ENCODE measurements at places on chromosomes 5 and 9.

GRCh38 chr9:95494022-95494415 lies 22.8 kb downstream of the PTCH1 start:
- no peak for DNase-seq

- DNase-seq, result no peak
Measured at GRCh38 chr9:135242049-135242396, 154.6 kb downstream of the OLFM1 start.

GRCh38 chr9:93467062-93467416 lies 13.7 kb upstream of the FAM120AOS start:
- DNase-seq, result no peak

DNA sequence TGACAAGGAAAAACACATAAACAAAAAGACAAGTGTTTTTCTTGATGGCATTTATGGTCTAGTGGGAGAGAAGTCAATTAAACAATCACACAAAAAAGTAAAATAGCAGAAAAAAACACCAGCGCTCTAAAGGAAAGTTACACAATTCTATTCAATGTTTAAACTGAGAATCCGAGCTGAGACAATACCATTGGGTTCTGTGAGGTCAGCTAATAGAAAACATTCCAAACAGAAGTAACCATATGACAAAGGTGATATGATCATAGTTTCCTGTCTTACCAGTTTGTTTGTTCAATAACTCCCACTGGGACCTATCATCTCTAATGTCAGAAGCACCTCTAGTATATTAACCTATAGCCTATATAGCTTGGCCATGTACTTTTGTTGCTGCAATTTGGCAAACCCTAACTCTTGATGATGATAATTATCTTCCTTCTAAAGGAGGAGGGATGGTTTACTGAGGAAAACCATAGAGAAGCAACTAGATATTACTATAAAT lies 1030.0 kb downstream of the CDH12 start:
- no peak for DNase-seq

DNA sequence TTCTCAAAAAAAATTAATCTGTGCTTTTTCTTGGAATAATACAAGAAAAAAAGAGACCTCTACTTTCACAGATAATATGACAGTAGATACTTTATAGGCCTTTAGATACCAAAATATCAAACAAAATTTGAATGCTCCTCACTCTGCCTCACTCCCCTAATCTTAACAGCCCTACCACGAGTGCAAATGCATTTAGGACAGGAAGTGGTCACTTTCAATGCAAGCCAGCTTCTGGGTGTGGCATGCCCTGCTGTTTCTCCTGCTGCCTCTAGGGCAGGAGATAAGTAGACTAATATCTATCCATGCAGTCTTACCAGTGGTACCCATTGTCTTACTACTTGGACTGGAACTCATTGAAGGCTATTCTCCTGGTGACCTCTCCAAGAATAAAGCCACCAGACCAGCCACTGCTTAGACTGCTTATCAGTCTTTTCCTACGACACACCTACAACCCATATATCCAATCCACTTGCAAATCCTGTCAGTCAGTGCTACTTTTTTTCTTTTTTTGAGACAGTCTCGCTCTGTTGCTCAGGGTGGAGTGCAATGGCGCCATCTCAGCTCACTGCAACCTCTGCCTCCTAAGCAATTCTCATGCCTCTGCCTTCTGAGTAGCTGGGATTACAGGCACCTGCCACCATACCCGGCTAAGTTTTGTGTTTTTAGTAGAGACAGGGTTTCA lies 23.0 kb downstream of the FRRS1L start:
- no peak for DNase-seq

DNA sequence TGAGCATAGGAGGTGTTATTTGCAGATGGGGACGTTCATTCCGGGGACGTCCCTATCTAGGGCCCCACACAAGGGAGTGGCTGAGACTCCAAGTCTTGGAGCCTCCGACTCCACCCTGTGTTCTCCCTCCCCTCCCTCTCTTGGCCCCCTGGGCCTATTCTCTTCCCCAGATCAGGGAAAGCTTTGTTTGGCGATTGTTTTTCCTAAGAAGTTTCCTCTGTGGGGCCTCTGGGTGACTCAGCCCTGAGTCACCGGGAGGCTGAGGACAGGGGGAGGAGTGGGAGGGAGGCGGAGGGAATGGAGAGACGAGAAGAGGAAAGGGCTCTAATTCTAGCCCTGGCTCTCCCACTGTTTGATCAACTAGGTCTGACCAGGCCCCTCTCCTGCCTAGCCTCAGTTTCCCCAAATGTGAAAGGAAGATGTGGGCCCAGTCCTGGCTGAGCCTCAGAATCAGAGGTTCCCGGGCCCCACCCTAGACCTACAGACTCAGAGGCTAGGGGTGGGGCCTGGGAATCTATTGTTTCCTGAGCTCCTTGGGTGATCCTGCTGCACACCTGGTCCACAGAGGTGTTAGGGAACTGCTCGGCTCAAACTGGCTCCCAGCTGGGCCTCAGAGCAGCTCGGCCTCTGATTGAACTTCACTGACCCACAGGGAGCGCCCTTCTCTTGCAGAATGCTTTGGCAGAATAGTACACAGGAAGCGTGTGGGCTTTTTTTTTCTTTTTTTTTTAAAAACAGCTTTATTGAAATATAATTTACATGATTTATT lies 19.2 kb downstream of the GSN start:
- DNase-seq, result peak; percentile 60

DNA sequence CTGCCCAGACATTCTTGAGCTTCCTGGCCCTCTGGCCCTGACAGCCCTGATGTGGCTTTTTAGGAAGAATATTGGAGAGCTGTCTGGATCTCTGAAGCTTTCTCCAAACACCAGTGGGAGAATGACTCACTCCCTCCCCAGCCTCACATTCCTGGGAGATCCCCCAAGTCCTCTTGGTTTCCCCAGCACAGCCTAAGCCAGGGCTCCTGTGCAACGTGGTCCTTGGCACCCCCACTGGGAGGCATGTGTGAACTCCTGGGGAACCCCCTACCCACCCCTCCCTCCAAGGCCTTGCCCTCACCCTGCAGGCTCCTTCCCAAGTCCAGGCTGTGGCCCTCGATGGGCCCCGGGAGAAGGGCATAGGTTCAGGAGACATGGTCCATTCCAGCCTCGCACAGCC lies 12.7 kb downstream of the GLIPR2 start:
- DNase-seq, result no peak

GRCh38 chr5:154820383-154820782 lies 30.0 kb downstream of the FAXDC2 start:
- no peak for DNase-seq

- DNase-seq, result no peak
Measured at GRCh38 chr5:87400305-87400899, 12.3 kb downstream of the CCNH start.

GRCh38 chr9:28329323-28329722 lies 756.0 kb upstream of the C9orf72 start:
- no peak for DNase-seq

DNA sequence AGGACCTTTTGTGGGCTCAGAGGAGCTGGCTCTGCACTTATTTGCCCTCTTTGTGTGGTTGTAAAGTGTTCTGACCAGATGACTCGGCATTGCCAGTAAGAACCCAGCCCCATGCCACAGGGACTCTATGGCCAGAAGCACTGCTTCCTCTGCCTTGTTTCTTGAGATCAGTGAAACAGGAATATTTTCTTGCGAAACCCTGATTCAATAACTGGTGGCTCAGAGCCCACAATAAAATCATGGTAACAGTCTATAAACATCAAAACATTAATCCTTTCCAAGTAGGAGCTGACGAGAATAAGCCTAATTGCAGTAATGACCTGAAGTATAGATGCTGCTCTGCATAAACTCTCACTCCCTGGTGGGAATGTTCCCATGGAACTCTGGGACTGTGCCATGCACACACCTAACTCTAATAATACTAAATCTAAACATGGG lies 344.3 kb downstream of the ZNF608 start:
- no peak for DNase-seq

DNA sequence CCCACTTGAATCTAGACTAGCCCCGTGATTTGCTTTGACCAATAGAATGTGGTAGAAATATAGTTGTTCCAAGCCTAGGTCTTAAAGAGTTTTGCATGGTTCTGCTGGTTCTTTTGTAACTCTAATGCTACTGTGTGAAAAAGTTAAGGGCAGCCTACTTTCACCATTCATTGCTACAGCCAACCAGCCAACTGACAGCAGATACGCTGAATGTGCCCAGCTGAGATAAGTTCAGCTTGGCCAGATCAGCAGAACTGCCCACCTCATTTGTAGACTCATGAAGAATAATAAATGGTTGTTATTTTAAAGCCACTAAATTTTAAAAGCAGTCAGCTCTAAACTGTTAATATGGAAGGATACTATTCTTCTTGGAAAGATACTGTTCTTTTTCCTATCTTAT lies 23.9 kb downstream of the NR3C1 start:
- no peak for DNase-seq

DNA sequence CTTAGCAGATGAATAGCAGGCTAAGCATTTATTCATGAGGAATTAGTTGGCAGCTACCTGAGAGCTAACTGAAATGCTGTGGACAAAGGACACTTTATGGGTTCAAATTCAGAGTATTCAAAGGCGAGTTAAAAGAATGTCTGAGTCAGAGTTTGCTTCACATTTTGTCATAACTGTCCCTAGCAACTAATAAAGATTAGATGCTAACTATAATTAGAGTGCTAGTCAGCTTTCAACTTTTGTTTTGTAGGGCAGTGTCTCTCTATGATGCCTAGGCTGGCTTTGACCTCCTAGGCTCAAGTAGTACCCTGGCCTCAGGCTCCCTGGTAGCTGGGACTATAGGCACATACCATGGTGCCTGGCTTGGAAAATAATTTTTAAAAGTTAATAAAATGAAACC lies 4.6 kb downstream of the SMC5 start:
- DNase-seq, result no peak

GRCh38 chr9:21833090-21833801 lies 30.8 kb downstream of the MTAP start:
- DNase-seq, result no peak

DNA sequence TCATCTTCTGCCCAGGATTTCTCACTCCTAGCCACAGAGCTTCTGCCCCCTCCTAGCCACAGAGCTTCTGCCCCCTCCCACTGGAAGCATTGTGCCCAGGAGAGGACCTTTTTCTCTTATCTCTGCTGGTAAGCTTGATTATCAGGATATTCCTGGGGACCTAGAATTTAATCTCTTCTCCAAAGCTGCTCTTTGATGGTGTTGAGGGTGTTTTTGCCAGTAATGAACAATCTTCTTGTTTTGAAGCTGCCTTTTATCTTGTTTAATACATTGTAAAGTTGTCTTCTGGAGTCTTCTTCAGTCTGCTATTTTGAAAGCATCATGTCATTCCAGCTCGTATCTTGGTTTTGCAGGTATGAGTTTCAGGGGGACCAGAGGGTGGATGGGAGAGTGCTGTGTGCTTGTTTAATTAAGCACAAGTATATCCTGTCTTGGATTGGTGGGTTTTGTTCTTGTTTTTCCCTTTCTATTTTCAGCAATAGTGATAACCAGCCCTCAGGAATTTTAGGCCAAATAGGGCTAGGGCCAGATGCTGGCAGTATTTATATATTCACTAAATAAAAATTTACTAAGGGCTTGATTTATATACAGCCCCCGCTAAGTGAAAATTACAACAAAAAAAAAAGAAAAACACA lies 214.0 kb upstream of the DMRT1 start:
- DNase-seq, result no peak

DNA sequence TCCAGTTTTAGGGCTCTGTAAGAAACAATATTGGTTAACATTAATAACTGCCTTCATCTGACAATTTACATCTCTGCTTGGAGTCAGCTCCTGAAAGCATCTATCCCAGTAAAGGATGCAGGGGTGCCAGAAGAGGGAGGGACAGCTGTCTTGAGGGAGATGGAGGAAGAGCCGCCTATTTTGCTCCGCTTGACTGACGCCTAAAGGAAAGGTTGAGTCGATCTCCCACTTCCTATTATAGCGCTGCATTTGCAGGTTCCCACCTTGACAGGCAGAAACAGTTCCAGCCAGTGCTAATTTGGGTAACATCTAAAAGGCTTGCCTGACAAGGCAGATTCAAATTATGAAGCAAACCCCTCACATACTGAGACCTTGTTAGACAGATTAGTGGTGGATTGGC lies 374.6 kb downstream of the SPATA31D1 start:
- no peak for DNase-seq

DNA sequence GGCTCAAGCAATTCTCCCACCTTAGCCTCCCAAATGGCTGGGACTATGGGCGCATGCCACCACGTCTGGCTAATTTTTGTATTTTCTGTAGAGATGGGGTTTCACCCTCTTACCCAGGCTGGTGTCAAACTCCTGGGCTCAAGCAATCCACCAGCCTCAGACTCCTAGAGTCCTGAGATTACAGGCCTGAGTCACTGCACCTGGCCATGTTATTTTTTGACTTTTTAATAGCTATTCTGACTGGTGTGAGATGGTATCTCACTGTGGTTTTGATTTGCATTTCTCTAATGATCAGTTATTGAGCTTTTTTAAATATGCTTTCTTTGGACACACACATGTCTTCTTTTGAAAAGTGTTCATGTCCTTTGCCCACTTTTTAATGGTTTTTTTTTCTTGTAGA lies 38.2 kb downstream of the FBXW2 start:
- no peak for DNase-seq

GRCh38 chr9:14423815-14424261 lies 109.9 kb upstream of the NFIB start:
- no peak for DNase-seq
